ENCODE measurements at places on chromosomes 1 and 21.

DNA sequence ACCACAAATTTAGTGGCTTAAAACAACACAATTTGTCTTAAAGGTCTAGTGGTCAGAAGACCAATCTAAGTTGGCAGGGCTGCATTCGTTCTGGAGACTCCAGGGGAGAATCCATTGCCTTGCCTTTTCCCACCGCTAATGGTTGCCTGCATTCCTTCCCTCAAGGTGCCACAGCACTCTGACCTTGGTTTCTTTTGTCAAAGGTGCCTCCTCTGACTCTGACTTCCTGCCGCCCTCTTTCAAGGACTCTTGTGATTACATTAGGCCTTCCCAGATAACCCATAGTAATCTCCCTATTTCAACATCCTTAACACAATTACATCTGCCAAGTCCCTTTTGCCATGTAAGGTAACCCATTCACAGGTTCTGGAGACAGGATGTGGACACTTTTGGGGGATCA is 145.3 kb downstream of the S1PR1 start:
- DNase-seq = peak; percentile 83

DNA sequence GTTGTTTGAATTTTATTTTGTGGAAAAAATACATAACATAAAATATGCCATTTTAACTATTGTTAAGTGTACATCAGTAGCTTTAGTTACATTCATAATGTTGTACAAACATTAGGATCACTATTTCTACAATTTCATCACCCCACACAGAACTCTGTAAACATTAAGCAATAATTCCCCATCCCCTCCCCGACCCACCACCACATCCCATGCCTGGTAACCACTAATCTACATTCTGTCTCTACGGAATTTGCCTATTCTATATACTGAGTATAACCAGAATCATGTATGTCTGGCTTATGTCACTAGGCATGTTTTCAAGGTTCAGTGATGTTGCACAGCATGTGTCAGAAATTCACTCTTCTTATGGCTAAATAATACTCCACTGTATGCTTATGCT is 47.7 kb downstream of the CDC42BPA start:
- DNase-seq = no peak

DNA sequence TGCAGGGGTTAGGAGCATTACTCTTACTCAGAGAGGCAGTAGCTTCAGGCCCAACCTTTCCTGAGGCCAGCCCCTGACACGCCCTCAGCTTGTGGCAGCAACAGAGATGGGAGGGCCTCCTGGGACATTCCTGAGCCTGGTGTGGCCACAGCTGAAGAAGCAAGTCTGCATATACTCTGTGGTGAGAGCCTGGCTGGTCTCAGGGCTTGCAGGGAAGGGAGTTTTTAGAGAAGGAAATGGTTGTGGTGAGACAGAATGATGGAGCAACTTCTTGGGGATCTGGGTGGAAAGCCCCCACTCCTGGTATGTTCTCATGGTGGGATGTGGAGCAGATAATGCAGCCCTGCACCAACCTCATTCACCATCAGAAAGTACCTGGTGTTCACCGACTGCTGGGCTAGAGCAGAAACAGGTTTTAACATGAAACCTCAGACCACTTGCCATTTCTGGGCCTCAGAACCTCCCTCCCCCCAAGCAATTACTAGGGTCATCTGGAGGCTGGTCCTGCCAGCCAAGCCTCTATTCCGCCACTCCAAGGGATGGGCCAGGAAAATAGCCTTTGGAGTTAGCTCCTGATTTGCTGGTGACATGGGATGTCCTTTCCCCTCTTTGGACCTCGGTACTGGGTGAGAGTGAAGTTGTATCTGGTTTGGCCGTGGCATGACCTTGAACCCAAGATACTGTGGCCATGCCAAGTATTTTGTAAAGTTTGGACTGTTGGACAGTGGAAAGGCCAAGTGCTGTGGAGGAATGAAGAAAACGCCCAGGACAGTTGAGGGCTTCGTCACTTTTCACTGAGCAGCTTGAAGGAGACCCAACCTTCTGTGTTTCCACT is 28.1 kb upstream of the RNF19B start:
- peak; percentile 97 for DNase-seq

DNA sequence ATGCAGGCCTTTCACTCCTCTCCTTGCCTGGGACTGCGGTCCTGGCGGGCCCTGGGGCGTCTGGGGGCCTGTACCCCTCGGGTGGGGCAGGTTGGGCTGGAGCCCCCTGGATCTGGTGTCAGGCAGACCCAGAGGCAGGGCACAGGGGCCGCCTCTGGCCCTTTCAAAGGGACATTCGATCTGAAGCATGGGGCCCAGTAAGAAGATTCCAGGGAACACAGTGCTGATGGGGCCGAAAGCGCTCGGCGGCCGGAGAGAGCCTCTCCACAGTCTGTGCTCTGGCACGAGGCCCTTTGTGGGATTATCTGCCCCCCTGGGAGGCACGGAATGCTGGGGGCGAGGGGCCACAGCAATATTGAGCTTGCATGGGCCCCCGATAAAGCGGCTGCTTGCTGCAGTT is 15.2 kb downstream of the PRDM16 start:
- no peak for DNase-seq

DNA sequence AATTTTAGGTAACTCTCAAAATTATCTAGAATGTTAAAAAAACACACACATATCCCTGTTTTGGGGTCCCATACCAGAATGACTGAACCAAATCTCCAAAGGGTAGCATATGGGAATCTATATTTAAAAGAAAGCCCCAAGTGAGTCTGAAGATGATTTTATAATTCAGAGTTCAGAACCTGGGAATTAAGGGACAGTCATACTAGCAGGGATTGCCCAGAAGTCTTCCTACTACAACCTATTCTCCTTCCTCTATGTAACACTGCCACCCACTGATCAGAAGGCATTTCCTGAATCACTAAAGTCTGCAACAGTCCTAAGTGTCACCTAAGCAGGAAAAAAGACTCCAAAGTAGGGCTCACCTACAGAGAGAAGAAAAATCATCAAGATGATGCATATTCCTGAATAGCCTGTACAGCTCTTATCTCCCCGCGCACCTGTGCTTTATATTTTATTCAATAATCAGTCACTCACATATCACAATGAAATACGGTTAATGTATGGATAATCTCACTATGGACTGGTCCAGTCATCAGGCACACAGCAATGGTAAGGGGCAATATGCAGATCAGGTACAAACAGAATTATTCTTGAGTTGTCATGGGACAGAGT is 4.9 kb downstream of the RGS1 start:
- peak; percentile 73 for DNase-seq

DNA sequence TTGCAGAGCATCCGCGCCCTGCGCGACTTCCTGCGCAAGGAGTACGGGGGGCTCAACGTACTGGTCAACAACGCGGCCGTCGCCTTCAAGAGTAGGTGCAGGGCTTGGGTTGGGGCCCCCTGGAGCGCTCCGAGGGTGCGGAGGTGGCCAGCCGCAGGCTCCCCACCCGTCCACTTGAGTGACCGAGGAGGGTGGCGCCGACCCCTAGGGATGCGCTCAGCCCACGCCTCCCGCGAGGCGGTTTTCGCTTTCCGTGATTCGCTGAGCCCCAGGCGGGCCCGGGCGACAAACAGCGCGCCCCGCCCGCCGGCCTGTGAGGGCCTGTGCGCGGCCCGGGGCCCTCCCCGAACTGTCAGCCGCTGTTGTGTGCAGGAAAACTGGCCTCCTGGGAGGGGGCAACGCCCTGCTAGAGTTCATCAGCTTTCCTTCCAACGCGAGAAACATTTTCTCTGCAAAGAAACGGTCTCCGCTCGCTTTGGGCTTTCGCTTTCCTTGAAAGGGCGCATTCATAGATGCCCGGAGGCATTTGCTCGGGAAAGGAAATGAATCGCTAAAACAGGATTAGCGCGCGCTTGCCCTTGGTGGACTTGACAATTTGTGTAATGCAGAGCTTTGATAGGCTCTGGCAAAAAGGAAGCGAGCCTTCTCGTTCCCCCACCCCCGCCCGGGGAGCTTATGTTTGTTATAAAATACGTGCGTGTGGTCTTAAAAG is 668 bp downstream of the CBR3 start:
- DNase-seq = peak; percentile 81

DNA sequence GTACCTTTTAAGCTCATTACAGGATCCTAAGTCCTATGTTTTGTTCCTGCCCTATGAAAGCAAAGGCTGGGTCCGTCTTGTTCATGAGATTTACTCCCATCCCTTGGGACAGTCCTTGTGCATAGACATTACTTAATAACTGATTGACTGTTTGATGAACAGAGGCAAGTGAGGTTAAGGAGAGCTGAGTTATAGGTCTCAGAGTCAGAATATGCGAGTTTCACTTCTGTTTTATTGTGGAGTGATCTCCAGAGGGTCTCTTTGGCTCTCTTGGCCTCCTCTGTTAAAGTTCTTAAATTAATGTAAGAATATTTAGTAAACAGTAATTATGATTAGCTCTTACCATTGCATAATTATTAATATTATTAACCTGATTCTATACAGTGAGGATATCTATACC is 52.6 kb downstream of the BRINP2 start:
- DNase-seq = no peak

- DNase-seq = peak; percentile 30
Observed at GRCh38 chr1:186999506-186999905, 170.8 kb downstream of the PLA2G4A start.

- DNase-seq = no peak
Observed at GRCh38 chr1:109252893-109253802, 3.8 kb downstream of the CELSR2 start.

DNA sequence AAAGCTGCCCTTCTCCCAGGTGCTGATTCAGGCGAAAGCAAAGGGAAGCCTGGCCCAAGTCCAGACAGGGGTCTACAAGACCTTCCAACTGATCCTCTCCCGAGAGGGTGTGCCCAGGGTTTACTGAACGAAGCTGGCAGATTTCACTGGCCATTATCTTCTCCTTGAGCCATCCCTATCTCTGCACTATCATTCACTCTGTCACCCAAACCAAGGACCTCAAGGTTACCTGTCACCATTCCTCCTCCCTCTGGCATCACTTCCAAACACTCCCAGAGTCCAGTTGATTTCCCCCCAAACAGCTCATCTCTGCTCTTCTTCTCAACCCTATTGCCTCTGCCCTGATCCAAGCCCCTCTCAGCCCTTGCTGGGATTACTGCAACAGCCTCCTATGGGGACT is 4.9 kb downstream of the STK40 start:
- peak; percentile 12 for DNase-seq

- DNase-seq = no peak
Observed at GRCh38 chr1:178684542-178685000, 40.5 kb upstream of the RALGPS2 start.

- DNase-seq = peak; percentile 79
Observed at GRCh38 chr1:117371441-117372151, 4.3 kb downstream of the MAN1A2 start.

- DNase-seq = no peak
Observed at GRCh38 chr21:35390013-35390776, 341.1 kb upstream of the RUNX1 start.

- DNase-seq = no peak
Observed at GRCh38 chr1:211411639-211412038, 80.3 kb downstream of the RD3 start.

DNA sequence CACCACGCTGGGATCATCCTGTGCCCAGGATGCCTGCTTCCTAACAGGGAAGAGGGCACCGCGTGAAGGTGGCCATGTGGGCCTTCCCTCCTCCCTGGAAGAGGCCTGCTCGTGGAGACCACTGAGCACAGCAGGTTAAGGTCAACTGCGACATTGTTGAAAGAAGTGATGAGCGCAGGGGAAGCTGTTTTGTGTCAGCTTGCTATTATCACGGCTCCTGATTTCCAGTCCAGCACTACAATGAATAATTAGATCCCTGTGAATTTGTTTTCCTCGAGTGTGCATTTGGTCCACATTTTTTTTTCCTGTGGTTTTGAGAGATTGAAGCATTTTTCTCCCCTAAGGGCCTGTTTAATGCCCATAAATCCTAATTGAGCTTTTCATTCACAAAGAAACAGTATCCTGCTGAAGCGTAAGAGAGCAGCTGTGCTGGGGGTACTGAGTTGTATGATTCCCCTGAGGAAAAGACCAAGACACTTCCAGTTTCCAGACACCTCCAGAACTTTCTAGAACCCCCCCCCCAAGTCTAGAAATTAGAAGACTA is 204.9 kb downstream of the KCNJ6 start:
- no peak for DNase-seq

DNA sequence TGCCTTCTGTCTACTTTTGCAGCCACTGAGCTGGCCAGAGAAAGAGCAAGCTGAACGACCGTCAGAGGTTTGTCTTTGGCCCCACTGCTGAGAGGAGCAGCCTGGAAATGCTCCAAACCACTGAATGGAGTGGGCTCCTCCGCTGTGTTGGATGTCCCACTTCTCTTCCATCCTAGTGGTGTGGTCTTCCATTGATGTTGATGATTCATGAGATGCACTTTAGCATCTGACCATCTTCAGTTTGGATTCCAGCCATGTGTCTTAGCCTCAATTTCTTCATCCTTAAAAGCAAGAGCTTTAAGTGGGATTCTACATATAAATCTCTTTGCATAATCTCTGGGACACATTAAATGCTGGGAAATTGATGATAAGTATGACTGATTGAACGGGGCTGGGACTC is 276.9 kb downstream of the SIPA1L2 start:
- DNase-seq = no peak

All from mesendoderm (in vitro differentiated cells).